Liver (tissue), 10 donors: ENCODE measurements at places on chromosomes 2 and 18.

- no peak overlapping the region for H3K27ac ChIP-seq
- no peaks in the 10 kb centered on the region for H3K36me3 ChIP-seq
- no peak overlapping the region for H3K4me3 ChIP-seq
- peaks cover 7% of the 10 kb centered on the region for H3K27me3 ChIP-seq
- DNase-seq = no peak
Observed at GRCh38 chr2:217208867-217209266, 349.0 kb upstream of the TNP1 start.

- H3K4me1 ChIP-seq = no peaks in the 10 kb centered on the region
- H3K36me3 ChIP-seq = no peaks in the 10 kb centered on the region
- H3K27ac ChIP-seq = no peak overlapping the region
- no peak overlapping the region for H3K4me3 ChIP-seq
- H3K27me3 ChIP-seq = no peaks in the 10 kb centered on the region
Observed at GRCh38 chr2:170101789-170102188, 76.2 kb upstream of the MYO3B start.

GRCh38 chr2:210269148-210269547 is 43.9 kb upstream of the ACADL start:
- H3K27me3 ChIP-seq = no peaks in the 10 kb centered on the region
- no peaks in the 10 kb centered on the region for H3K4me1 ChIP-seq
- DNase-seq = no peak
- H3K4me3 ChIP-seq = no peak overlapping the region
- no peak overlapping the region for H3K27ac ChIP-seq
- H3K36me3 ChIP-seq = no peaks in the 10 kb centered on the region

DNA sequence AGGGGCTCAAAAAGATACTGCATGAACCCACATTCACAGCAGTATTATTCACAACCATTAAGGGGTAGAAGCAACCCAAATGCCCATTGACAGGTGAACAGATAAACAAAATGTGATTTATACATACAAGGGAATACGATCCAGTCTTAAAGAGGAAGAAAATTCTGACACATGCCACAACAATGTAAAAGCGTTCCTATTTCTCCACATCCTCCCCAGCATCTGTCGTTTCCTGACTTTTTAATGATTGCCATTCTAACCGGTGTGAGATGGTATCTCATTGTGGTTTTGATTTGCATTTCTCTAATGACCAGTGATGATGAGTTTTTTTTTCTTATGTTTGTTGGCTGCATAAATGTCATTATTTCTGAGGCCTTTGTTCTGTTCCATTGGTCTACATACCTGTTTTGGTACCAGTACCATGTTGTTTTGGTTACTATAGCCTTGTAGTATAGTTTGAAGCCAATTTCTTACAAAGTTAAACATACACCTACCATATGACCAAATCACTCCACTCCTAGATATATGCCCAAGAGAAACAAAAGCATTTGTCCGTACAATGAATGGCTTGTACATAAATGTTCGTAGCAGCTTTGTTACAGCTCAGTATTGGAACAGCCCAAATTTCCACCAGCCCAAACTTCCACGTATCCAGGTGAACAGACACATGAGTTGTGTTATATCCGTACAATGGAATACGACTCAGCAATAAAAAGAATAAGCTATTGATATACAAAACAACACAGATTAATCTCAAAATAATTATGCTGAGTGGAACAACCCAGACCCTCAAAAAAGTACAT is 85.1 kb downstream of the TMEM131 start:
- H3K4me1 ChIP-seq = no peaks in the 10 kb centered on the region
- no peaks in the 10 kb centered on the region for H3K27me3 ChIP-seq
- DNase-seq = no peak
- peaks cover 4% of the 10 kb centered on the region for H3K36me3 ChIP-seq

GRCh38 chr2:9184361-9184760 is 22.3 kb upstream of the ASAP2 start:
- H3K4me3 ChIP-seq = no peak overlapping the region
- DNase-seq = no peak
- H3K27ac ChIP-seq = no peak overlapping the region
- no peaks in the 10 kb centered on the region for H3K27me3 ChIP-seq
- H3K4me1 ChIP-seq = no peaks in the 10 kb centered on the region
- H3K36me3 ChIP-seq = no peaks in the 10 kb centered on the region

GRCh38 chr2:88187038-88187676 is 17.0 kb downstream of the THNSL2 start:
- peaks cover 7% of the 10 kb centered on the region for H3K36me3 ChIP-seq
- no peak overlapping the region for H3K27ac ChIP-seq
- H3K4me1 ChIP-seq = no peaks in the 10 kb centered on the region
- no peaks in the 10 kb centered on the region for H3K27me3 ChIP-seq

- H3K27ac ChIP-seq = no peak overlapping the region
- no peaks in the 10 kb centered on the region for H3K27me3 ChIP-seq
- H3K4me1 ChIP-seq = peaks cover 11% of the 10 kb centered on the region
- H3K4me3 ChIP-seq = no peak overlapping the region
- no peak for DNase-seq
- H3K36me3 ChIP-seq = no peaks in the 10 kb centered on the region
Observed at GRCh38 chr2:50724837-50725236, 307.1 kb downstream of the NRXN1 start.

DNA sequence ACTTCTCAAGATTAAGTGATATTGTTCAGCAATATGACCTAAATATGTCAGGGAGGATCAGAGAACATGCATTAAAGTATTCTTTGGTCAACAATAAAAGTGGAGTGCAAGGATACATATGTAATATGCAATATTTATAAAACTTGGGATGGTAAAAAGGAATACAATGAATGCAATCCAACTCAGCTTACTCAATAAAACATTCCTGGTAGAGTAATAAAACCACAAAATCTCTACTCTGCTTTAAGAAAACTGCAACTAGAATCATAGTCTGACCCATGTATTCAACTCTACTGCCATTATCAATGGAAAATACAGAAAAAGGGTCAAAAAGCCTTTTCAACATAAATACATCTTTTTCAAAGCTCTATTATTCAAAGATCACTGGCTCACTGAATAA is 11.6 kb downstream of the IRS1 start:
- no peak overlapping the region for H3K4me3 ChIP-seq
- no peaks in the 10 kb centered on the region for H3K36me3 ChIP-seq
- peaks cover 2% of the 10 kb centered on the region for H3K4me1 ChIP-seq
- H3K27me3 ChIP-seq = no peaks in the 10 kb centered on the region
- H3K27ac ChIP-seq = no peak overlapping the region

- H3K27ac ChIP-seq = no peak overlapping the region
- DNase-seq = no peak
- no peaks in the 10 kb centered on the region for H3K36me3 ChIP-seq
- H3K27me3 ChIP-seq = no peaks in the 10 kb centered on the region
- H3K4me1 ChIP-seq = no peaks in the 10 kb centered on the region
Observed at GRCh38 chr18:42417189-42417588, 462.2 kb downstream of the PIK3C3 start.

DNA sequence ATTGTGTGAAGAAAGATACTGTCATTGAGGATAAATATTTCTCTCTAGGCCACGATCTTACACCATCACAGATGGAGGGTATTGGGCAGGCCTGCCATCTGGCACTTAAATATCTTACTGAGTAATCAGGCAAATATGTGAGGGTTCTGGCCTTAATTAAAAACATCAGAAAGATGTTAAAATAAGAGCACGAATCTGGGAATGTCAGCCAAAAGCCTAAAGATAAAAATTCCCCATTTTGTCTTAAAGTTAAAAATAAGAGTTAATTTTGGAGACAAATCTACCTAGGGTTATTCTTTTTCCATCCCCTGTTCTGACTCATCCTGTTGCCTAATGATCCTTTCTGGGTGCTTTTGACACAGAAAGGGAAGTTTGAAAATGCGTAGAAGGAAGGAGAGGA is 121.0 kb downstream of the SUCLG1 start:
- H3K4me1 ChIP-seq = no peaks in the 10 kb centered on the region
- no peaks in the 10 kb centered on the region for H3K27me3 ChIP-seq
- DNase-seq = no peak
- no peaks in the 10 kb centered on the region for H3K36me3 ChIP-seq

GRCh38 chr18:49656073-49656692 is 94.3 kb downstream of the LIPG start:
- H3K4me1 ChIP-seq = peaks cover 2% of the 10 kb centered on the region
- no peaks in the 10 kb centered on the region for H3K27me3 ChIP-seq
- H3K36me3 ChIP-seq = no peaks in the 10 kb centered on the region
- no peak overlapping the region for H3K27ac ChIP-seq
- DNase-seq = no peak
- H3K4me3 ChIP-seq = no peak overlapping the region

GRCh38 chr2:239161711-239162140 is 239.1 kb downstream of the HDAC4 start:
- H3K27ac ChIP-seq = no peak overlapping the region
- peaks cover 12% of the 10 kb centered on the region for H3K36me3 ChIP-seq
- no peaks in the 10 kb centered on the region for H3K27me3 ChIP-seq
- no peaks in the 10 kb centered on the region for H3K4me1 ChIP-seq

- no peak for DNase-seq
- no peak overlapping the region for H3K4me3 ChIP-seq
- H3K27ac ChIP-seq = no peak overlapping the region
- no peaks in the 10 kb centered on the region for H3K36me3 ChIP-seq
- H3K27me3 ChIP-seq = peaks cover 6% of the 10 kb centered on the region
Observed at GRCh38 chr2:192190474-192190873, 4.3 kb downstream of the TMEFF2 start.

- no peaks in the 10 kb centered on the region for H3K36me3 ChIP-seq
- H3K4me3 ChIP-seq = no peak overlapping the region
- H3K27me3 ChIP-seq = no peaks in the 10 kb centered on the region
- no peak overlapping the region for H3K27ac ChIP-seq
Observed at GRCh38 chr2:216533609-216534008, 35.0 kb downstream of the RPL37A start.

DNA sequence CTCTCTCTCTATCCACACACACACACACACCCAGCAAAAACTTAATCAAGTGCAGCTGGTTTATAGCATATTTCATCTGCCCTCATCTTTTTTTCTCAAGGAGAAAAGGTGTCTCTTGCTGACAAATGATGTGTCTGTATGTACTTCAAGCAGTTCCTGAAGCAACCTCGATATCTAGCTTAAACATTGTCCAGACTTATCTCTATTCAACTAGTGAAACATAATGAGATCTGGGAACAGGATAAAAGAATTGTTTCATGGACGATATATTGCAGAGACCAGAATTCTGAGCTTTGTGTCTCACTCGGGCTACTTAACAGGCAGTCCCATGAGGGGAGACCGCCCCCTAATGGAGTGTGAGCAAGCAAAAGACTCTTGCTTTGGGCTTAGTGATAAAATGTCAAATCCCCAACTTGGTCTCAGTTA is 929.2 kb upstream of the SOX11 start:
- H3K27me3 ChIP-seq = no peaks in the 10 kb centered on the region
- H3K4me3 ChIP-seq = no peak overlapping the region
- DNase-seq = peak; percentile 38
